Substantia nigra (tissue), 51 donors: ENCODE measurements at places on chromosomes 4 and X.

- DNase-seq: no peak
Measured at GRCh38 chr4:13322681-13323101, 161.4 kb downstream of the RAB28 start.

DNA sequence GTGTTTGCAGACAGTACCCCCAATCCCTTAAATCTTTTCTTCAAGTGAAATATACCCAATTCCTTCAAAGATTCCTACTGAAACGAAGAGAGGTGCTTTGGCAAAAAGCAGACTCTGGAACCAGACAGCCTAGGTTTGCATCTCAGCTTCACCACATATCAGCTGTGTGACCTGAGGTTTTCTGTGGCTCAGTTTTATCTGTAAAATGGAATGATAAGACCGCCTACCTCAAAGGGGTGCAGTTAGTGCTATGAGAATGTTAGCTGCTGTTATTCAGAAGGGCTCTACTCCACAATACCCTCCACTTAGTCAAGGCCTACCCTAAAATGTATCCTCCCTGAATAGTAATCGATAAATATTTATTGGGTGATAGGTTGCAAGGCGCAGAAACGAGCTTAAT, 664 bp downstream of the PIR start:
- DNase-seq: no peak

DNA sequence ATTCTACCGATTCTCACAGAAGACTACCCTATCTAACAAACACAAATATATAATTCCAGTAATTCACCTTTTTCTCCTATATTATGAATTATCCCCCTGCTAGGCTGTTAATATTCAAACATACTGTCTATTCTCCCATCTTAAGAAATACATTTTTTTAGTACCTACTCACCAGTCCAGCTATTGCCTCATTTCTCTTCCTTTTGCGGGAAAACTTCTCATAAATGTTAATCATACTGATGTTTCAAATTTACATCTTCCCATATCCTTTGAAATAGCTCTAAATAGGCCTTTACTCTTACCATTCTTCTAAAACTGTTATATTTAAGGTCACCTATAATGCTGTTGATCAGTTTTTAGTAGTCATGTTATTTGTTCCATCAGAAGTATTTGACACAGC, 759.1 kb upstream of the SLIT2 start:
- no peak for DNase-seq

- DNase-seq: no peak
Measured at GRCh38 chr4:98584265-98584664, 74.1 kb downstream of the TSPAN5 start.

DNA sequence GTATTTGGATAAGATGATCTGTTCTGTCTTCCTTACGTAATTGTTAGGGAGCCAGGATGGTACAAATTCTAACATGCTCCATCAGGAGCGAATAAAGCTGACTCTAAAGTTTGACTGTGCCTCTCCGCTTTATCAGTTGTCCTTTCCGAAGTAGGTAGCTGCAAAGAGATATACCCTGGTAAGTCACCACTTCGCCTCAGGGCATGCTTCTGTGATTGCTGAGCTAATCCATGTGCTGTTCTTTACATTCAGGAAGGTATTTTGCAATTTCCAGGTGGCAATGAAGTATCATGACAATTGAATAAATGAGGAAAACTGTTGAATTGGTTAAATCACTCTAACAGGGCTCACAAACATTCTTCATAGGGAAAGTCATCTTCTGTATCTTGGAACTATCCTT, 38.9 kb downstream of the KIT start:
- DNase-seq: no peak

- no peak for DNase-seq
Measured at GRCh38 chr4:89837993-89838390, 1.0 kb upstream of the SNCA start.

GRCh38 chr4:139785356-139785755, 119.7 kb downstream of the MGST2 start:
- no peak for DNase-seq

- DNase-seq: no peak
Measured at GRCh38 chrX:114500622-114501021, 83.3 kb upstream of the HTR2C start.

GRCh38 chrX:51484616-51485015, 11.8 kb downstream of the NUDT11 start:
- no peak for DNase-seq

DNA sequence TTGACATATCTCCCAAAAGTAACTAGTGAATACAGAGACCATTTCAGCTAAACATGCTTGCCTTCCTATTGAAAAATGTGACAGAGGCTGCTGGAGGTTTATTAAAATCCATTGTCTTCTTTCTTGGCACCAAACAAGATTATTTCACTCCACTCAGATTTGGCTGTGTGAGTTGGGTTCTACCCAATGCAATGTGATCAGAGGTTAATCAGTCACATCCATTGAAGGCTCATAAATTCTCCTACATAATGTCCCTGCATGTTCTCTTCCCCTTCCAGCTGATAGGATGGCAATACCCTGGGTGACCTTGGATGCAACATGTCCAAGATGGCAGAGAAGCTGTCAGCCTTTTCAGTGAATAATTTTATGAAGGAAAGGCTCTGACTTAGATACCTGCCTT, 54.5 kb downstream of the TKTL2 start:
- no peak for DNase-seq

DNA sequence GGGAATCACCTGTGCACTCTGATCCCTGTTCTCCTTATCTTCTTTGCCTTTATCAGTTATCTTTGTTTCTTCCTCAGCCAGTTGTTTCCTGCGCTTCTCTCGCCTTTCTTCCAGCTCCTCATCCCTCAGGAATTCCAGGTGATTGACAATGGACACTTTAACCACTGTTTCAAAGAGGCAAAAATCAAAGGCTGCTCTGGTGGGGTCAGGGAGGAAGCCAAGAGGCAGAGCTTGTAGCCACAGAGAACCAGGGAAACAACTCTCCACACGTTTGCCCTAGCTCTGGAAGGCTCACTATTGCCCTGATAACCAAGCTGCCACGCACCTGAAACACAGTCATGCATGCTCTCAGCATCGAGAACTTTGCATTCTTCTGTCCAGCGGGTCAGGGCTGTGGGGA, 124.5 kb upstream of the HSD17B10 start:
- no peak for DNase-seq

GRCh38 chrX:67555578-67556203, 11.9 kb downstream of the AR start:
- peak; percentile 1 for DNase-seq

DNA sequence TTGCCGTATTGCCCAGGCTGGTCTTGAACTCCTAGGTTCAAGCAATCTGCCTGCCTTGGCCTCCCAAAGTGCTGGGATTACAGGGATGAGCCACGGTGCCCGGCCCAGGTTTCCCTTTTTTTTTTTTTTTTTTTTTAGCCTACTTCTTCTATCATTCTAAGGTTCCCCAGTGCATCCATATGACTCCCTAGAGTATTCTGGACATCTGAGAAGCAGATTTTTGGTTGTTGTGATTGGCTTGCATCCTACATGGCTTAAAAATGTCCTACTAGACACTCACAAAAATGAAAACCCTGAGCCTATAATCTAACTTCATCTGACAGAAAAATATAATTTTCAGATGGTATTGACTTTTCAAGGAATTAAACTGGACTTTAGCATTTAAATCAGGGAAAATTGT, 41.7 kb downstream of the SMIM14 start:
- no peak for DNase-seq

DNA sequence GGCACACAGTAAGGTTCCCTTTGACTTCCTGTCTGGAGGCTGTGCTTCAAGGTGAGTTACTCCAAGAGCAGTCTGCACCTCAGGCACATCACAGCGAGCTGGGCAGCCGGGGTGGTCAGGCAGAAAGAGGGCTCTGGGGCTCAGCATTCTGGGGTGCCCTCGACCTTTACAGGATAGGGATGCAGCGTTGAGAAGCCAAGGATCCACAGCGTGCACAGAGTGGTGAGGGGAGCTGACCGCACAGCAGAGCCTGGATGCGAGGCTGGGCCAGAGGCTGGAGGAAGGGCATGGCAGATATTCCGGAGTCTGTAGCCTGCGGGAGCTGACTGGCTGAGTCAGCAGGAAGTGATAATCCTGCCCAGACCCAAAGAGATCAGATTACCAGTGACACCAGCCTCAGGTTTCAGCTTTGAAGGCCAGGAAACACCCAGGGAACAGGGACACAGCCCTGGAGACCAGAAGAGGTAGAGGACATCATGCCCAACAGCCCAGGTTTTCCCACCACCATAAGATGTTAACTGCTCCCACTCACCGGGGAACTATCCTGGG, 38.4 kb upstream of the PDLIM3 start:
- DNase-seq: no peak

- DNase-seq: no peak
Measured at GRCh38 chr4:107348188-107349050, 312.3 kb upstream of the DKK2 start.

- no peak for DNase-seq
Measured at GRCh38 chr4:22427675-22428074, 88.2 kb downstream of the ADGRA3 start.

DNA sequence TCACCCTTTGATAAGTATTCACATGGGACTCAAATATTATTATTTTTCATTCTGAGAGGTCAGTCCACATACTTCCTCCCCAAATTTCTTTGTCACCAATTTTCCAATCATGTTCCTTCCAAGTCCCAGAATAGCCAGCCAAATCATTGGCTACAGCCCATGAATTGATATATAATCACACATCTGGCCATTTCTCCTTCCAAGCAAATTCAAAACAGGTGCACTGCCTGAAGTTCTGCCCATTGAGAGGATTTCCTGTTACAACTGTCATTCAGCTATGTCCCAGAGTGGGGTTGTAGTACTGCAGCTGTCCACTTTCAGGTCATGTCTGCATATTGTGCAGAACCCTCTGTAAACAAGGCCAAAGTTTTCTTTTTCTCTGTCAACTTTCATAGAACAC, 347.8 kb downstream of the GRID2 start:
- no peak for DNase-seq

- no peak for DNase-seq
Measured at GRCh38 chr4:153448003-153448731, 18.0 kb upstream of the TMEM131L start.

- no peak for DNase-seq
Measured at GRCh38 chr4:177558995-177559394, 116.8 kb upstream of the AGA start.

GRCh38 chrX:9318213-9318612, 146.6 kb upstream of the TBL1X start:
- DNase-seq: no peak

DNA sequence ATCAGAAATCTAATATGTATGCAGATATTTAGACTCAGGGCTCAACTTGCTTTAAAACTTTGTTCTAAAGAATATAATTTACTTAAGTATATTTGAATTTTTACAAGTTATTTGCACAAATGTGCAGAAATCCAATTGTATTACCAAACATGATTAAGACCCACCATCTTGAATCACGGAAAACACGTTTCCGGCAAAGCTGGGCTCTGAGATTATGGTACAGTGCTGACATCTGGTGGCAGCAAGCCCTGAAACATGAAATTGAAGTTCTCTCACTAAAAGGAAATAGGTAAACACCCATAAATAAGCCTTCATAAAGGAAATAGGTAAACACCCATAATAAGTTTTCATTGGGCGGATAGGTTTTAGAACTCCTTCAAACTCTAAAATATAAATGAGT, 98.3 kb upstream of the MAOA start:
- DNase-seq: peak; percentile 14

DNA sequence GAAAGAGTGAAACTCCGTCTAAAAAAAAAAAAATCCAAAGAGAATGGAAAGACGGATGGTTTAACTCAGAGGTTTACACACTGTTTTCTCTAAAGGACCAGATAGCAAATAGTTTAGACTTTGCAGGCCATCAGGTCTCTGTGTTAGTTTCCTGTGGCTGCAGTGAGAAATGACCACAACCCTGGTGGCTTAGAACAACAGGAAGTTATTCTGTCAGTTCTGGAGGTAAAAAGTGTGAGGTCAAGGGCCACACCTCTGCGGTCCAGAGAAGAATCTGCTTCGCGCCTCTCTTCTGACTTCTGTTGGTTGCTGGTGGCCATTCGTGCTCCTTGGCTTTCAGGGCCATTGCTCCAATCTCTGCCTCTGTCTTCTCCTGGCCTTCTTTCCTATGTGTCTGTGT, 76.9 kb downstream of the TENM3 start:
- DNase-seq: no peak

DNA sequence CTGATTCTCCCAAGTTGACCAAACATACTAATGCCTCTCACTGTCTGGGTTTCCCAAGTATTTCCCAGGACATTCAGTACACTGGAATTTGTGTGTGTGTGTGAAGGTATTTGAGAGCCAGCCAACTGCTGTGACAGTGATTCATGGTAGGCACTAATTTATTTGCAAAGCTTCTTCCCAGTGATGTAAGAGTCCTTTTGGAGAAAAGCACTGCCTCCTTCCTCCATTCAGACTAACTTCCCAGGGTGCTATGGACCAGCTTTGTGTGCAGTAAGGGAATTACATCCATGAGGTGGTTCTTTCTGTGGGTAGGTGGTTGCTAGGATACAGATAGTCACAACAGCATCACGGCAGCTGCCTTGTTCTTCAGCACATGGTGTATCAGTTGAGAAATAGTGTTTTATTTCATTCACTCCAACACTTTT, 8.7 kb downstream of the EGF start:
- no peak for DNase-seq

- DNase-seq: no peak
Measured at GRCh38 chr4:98267498-98267897, 6.3 kb downstream of the RAP1GDS1 start.

DNA sequence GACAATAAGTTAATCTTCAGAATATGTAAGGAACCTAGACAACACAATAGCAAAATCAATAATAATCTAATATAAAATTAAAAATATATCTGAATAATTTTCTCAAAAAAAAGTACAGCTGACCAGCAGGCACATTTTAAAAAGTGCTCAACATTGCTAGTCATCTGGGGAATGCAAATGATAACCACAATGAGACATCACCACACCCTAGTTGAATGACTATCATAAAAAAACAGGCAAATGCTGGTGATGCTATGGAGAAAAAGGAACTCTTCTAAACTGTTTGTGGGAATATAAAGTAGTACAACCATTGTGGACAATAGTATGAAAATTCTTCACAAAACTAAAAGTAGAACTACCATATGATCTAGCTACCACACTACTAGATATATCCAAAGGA, 956.9 kb upstream of the NDST4 start:
- DNase-seq: no peak

- DNase-seq: peak; percentile 7
Measured at GRCh38 chrX:152988536-152989291, 5.2 kb downstream of the PNMA5 start.

- DNase-seq: no peak
Measured at GRCh38 chr4:83855044-83855443, 319.1 kb downstream of the GPAT3 start.

DNA sequence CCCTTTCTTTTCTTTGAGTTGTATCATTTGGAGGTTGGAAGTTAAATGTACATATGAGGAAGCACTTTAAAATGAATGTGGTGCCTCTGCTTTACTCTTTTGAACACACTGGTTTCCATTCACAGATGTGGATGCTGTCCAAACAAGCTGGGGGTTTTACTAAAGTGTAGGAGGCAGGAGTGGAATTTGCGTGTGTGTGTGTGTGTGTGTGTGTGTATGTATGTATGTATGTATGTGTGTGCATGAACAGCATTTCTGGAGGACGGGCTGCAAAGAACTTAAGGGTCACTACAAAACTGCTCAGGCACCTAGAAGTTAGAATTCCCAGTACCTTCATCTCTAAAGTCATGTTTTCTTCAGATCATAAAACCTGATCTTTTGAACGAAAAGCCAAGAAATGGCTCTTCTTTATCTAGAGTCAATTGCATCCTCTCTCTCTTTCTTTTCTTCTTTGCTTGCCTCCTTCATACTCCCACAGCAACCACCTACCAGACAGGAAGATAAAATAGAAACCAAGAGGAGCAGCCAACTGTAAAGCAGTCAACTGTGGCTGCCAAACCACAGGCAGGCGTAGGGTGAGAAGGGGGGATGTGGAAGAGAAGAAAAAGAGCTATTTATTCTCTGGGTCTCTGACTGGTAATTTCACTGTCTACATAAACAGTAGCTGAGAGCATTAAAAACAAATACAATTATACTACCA, 177.0 kb upstream of the RASGEF1B start:
- DNase-seq: no peak
